ENCODE measurements at places on chromosomes 4 and X.

DNA sequence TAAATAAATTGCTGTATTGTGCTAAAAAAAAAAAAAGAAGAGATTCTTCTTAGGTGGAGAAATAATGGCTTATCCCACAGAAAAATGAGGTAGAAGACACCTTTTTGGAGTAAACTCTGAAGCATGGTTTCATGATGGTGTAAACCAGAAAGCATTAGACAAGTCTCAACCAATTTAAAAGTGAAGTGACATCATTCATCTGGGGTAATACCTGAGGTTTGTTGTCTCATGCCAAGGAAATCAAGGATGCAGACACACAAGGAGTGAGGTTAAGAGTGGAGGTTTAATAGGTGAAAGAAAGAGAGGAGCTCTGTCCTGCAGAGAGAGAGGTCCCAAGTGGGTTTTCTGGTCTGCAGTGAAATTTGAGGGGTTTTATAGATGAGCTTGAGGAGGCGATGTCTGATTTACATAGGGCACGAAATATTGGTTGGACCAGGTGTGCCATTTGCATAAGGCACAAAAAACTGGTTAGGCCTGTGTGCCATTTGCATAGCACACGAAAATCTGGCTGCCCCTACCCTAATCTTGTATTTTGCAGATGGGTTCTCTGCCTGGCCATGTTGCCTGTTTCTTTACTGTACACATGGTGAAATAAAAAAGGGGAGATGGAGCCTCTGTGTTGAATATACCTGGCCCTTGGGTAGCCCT is 25.0 kb upstream of the CWH43 start:
- DNase-seq = no peak

- DNase-seq = no peak
Observed at GRCh38 chr4:150451883-150452282, 130.1 kb upstream of the MAB21L2 start.

GRCh38 chr4:89871211-89871610 is 23.4 kb upstream of the MMRN1 start:
- no peak for DNase-seq

GRCh38 chr4:145936142-145936996 is 2.3 kb downstream of the ZNF827 start:
- DNase-seq = peak; percentile 41

DNA sequence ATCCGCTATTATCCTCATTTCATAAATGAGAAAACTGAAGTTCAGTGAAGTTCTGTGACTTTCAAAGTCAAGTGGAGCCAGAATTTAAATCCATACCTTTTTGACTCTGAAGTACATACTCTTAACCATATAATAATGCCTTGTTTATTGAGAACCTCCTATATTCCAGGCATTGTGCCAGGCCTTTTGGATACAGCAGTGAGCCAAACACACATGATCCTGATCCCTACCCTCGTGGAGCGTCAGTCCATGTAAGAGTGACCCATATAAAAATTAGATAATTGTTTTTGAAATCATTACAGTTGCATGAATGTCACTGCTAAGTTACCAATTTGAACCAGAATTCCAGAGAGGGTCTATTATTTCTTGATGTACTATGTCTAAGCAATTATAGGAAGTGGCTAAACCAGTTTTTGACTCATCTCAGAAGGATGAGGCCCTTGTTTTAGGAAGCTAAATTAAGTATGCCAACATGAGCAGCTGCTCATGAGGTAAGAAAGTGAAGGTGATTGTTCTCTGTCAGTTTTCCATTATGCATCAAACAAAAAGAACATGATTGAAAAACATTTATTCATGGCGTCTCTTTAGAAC is 289.5 kb downstream of the GLUD2 start:
- no peak for DNase-seq

- no peak for DNase-seq
Observed at GRCh38 chr4:112766422-112766821, 129.5 kb downstream of the LARP7 start.

DNA sequence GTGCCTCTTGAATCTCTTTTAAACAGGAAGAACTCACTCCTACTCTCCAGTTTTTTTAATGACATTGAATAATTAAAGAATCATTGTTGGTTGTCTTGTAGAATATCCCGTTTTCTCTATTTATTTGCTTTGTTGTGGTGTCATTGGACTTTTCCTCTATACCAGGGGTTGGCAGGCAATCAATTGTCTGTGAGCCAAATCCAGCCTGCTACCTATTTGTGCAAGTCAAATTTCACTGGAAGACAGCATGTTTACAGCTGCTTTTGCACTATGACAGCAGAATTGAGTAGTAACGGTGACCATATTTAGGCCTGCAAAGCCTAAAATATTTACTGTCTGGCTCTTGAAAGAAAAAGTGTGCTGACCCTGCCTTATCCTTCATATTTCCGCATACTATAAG is 34.8 kb downstream of the POLA1 start:
- DNase-seq = no peak

- no peak for DNase-seq
Observed at GRCh38 chrX:134886002-134886596, 104.7 kb upstream of the SMIM10 start.

- no peak for DNase-seq
Observed at GRCh38 chr4:91025241-91026148, 898.3 kb downstream of the CCSER1 start.

DNA sequence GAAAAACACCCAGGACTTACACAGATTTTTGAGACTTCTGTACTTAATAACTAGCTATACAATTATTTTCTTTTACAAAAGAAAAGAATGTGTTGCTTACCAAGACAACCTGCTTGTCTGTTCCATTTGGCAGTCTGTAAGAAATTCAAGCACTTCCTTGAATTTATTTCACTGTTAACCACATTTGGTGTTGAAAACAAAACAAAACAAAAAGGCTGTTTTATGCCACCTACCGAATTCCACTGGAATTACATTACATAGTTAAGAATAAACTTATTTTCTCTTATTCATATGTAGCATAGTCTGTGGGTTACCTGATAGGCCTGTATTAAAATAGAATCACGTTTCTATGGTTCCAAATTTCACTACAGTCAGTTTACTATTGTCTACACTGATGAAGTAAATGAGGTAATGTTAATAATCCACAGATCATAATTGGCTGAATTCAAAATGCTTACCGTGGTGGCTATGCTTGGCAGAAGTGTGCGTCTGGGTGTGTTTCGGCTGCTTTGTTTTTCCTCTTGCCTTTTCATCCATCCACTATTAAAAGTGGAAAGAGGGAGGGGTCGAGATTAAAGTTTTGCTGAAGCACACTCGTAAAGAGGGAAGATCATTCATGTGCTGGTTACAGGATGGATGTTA is at the start of gene TLR1:
TLR1 (minus strand) TSS at position 138 of the 642 bp plus-strand sequence. CDS start 5,960 bp downstream, outside the sequence.
- DNase-seq = no peak

GRCh38 chr4:69156913-69157312 is 57.6 kb downstream of the UGT2B11 start:
- no peak for DNase-seq

- DNase-seq = no peak
Observed at GRCh38 chr4:11470438-11471045, 41.8 kb upstream of the HS3ST1 start.

DNA sequence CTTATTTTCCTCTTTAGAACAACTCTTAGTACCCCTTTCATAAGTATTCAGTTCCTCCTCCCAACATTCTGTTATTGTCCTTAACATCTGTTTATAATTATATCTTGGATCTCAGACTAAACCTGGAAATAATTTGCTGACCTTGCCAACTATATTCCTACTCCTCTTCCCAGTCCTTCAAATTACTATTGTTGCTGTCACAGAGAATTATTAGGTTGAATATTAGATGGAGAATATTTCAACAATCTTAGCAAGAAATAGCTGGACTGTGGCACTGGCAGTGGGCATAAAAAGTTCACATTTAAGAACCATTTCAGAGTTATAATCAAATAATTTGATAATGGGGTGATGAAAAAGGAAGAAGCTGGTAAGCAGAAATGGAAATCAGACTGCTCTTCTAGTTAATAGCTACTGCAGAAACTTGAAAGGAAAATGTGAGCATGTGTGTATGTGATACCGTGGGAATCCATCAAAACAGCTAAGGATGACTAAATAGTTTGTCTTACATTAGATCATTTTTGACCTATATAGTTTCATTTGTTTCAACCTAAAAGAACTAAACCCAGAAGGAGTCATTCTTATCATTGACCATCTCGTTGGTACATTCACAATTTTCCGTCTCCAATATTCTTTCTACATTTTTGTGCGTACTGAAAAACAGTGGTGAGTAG is 43.3 kb upstream of the PRDM8 start:
- DNase-seq = no peak

- no peak for DNase-seq
Observed at GRCh38 chr4:169383724-169384123, 113.0 kb upstream of the SH3RF1 start.
